ENCODE measurements at places on chromosomes 11 and 22. TPM values are rescaled to one million over a fixed set of nuclear protein-coding genes. Genes with fewer than 3 reads are reported as not detected.

UCP3 gene
- 2.2 TPM for total RNA-seq

MIOX gene
- total RNA-seq = not detected

KCNJ4 gene
- 15.9 TPM for total RNA-seq

TRPM5 gene
- total RNA-seq = not detected

OR8D1 gene
- not detected for total RNA-seq

NNMT gene
- 119 TPM for total RNA-seq

LAMTOR1 gene
- 76.4 TPM for total RNA-seq
